ENCODE measurements at places on chromosomes 6 and 20.

GRCh38 chr6:40918040-40918651, 120.9 kb downstream of the UNC5CL start:
- no peak for DNase-seq

- DNase-seq = peak; percentile 17
Observed at GRCh38 chr6:107699697-107700325, 124.3 kb downstream of the SCML4 start.

DNA sequence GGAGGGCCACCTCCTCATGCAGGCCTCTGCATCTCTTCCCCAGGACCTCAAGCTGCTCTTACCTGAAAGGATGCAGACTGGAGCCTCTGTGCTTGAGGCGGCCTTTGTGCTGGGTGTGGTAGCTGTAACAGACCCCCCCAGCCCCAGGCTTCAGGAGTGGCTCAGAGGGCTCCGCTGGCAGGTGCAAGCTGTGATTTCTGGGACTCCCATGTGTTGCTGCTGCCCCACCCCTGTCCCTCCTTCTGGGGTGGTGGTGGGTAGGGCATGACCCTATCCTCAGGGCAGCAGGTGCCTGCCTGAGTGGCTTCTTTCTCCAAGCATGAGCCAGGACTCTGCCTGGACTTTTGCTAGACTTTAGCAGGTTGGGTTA, 121.2 kb downstream of the SULF2 start:
- no peak for DNase-seq

DNA sequence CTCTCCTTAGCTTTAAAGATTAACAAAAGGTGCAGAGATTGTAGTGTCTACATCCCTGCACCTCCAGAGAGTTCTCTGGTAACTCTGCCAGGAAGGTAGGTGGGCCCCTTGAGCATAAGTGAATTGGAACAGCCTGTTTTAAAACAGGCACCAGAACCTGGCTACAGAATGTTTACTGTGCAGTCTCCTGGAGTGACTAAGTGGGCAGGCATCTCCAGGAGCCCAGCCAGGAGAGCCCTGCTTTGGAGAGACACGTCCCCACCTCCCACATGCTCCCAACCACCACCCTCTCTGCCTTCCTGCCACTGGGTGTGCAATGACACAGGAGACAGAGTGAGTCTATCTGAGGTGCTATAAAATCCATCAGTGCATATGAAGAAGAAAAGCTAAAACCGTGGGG, 110.3 kb upstream of the EYA4 start:
- DNase-seq = no peak

DNA sequence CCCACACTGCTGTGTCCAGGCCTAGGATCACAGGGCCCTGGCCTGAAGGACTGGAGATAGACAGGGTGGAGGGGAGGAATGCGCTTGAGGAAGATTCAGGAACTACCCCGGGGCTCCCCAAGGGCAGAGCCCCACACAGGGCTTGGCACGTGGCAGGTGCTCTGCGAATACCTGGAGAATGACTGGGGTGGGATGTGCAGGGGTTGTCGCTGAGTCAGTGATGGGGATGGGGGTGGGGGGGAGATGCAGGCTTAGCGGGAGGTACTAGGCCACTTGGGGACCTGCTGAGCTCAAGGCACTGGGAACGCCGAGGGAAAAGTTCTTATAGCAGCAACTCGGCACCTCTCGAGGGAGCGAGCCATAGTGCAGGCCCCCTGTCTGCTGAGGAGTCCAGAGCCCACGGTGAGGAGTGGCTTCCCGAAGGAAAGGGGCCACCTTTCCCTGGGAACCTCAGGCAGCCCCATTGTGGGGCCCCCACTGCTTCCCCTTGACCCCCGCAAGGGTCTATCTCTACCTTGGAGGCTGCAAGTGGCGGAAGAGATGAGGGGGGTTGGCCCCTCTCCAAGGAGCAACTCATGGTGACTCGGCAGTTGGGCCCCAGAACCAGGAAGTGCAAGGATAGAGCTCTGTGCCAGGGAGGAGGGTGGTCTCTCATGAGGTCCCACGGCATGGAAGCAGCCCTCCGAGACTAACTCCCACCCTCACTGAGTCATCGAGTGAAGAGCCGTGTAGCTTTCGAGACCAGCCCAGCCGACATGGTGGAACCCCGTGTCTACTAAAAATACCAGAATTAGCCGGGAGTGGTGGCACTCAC, 33.1 kb downstream of the SRC start:
- no peak for DNase-seq

DNA sequence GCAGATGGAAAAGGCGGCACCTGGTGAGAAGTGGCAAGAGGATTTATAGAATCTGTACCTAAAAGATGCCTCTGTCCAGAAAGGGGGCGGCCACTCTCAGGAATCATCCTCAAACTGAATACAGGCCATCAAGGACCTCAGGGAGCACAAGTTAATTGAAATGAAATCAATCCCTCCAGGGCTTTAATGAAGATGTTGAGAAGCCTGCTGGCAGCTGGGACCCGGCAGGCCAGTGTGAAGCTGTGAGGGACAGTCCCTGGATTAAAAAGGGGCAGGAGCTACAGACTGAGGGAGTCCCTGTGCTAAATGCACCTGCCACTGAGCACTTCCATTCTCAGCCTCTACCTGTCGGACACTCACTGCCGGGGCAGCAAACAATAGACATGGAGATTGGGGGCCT, 107.7 kb upstream of the GGTLC1 start:
- DNase-seq = no peak

GRCh38 chr20:3744806-3745685, 12.6 kb downstream of the HSPA12B start:
- DNase-seq = peak; percentile 68

GRCh38 chr6:109686566-109687265, 4.3 kb downstream of the AK9 start:
- no peak for DNase-seq

- no peak for DNase-seq
Observed at GRCh38 chr6:101429270-101429669, 35.8 kb downstream of the GRIK2 start.

DNA sequence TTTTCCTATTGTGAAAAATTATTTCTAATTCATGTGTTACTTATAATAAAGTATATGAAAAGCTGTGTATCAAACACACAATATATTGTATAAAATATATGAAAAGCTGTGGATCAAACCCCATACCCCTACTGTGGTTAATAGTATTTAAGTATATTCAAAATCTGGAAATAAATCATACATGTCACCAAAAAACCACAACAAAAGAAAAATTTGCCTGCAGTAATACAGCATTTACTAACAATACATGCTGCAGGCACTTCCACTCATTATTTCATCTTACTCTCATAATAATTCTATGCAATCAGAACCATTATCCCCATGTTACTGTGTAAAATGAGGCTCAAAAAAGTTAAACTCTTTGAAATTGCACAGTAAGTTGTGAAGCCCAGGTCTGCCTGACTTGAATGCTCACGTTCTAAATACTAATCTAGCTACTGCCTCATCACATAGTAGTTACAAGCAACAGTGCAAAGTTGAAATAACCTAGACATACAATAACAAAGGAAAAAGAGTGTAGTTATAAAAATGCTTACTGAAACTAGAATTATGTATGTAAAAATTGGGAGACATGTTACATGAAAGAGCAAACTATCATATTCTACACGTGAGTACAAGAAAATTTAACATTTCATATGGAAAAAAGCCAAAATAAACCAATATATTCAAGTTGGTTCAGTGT, 61.7 kb downstream of the FAM217A start:
- peak; percentile 21 for DNase-seq

GRCh38 chr20:10271494-10272219, 53.0 kb downstream of the SNAP25 start:
- DNase-seq = peak; percentile 15

Data from brain (organoid and tissue), 16 donors.